ENCODE measurements at places on chromosomes 11 and 22.

- DNase-seq: no peak
Observed at GRCh38 chr11:35511666-35512065, 13.8 kb downstream of the PAMR1 start.

DNA sequence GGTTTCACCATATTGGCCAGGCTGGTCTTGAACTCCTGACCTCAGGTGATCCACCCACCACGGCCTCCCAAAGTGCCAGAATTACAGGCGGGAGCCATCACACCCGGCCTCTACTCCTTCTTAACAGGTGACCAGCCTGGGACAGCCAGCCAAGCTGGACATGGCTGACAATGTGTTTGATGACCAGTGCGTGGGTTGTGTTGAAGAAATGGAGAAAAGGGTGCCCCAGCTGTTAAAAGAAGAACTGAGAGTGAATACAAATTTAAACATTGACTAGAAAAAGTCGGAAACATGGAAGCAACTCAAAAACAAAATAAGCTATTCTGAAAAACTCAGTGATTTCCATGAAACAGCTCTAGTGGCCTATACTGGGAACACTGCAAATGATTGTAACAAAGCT, 86.5 kb upstream of the CLPB start:
- no peak for DNase-seq

- no peak for DNase-seq
Observed at GRCh38 chr11:134486704-134487103, 74.7 kb upstream of the B3GAT1 start.

DNA sequence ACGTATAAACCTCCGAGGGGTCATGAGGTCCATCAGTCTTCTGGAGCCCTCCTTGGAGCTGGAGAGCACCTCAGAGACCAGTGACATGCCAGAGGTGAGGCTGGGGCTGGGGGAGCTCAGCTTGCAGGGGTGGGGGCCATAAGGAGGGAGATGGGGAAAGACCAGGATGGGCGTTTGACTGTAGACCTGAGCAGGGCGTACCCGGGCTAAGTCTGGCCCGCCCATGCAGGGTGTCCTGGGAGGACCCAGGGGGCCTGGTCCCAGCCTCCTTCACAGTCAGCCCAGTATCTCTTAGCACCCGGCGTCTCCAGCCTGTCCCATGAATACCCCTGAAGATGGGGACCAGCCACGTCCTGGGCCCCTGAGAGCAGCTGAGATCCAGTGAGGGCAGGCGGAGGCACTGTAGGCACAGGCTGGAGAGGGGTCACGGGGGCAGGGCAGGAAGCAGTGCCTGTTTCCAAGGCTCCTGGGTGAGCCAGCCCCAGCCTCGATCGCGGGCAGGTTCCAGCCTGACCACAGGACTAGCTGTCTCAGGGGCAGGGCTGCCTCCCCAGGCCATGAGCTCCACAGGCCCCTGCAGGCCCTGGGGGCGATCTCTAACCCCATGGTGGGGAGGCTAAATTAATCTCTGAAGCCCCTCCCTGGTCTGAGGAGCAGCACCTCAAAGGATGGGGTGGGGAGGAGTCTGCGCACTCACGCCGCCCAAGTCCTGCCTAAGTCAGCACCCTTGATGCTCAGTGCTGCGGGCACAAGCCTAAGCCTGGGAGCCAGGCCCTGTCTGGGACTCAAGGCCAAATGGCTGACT, 7.1 kb downstream of the SSH3 start:
- no peak for DNase-seq

- DNase-seq: no peak
Observed at GRCh38 chr11:127678631-127679030, 678.1 kb upstream of the KIRREL3 start.

GRCh38 chr11:21615955-21616371, 576.9 kb upstream of the ANO5 start:
- no peak for DNase-seq
